ENCODE measurements at places on chromosomes 5 and 9.
A peak's percentile ranks its signal among the peaks of the same experiment; 100 is the strongest.

DNA sequence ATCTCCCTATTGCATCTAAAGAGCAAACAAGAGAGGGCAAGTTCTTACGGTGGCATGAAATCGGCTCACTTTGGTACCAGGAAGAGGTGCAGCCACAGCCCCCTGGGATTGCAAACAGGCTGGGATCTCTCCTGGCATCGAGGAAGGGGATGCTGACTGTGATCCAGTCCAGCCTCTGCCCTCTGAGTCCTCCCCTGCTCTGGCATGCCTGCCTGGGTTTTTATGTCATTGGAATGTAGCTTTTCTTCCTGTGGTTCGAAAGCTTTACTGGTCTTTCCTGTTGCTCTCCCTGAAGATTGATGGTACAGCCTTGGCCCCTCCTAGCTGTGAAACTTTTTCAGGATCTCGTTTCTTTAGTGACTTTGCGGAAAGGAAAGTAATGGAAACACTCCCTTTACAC is 6.6 kb downstream of the SLC46A2 start:
- DNase-seq, result no peak

GRCh38 chr5:170338933-170339779 is 41.6 kb upstream of the LCP2 start:
- peak; percentile 74 for DNase-seq

DNA sequence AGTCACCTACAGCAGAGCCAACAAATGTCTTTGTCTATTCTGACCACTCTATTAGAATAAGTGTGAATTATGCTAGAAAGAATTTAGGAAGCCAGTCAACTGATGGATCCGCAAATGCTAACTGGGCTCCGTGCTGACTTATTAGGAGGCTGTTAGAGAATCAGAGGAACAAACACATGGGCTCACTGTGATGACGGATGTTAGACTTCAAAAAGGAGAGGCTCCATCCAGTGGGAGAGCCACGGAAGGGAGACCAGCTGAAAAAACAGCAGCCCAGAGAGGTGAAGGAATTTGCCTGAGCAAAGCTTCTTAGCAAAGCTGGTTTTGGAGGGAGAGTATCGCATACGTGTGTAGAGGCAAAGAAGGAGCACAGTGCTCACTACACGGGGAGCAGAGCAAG is 5.8 kb upstream of the TGFBI start:
- no peak for DNase-seq

DNA sequence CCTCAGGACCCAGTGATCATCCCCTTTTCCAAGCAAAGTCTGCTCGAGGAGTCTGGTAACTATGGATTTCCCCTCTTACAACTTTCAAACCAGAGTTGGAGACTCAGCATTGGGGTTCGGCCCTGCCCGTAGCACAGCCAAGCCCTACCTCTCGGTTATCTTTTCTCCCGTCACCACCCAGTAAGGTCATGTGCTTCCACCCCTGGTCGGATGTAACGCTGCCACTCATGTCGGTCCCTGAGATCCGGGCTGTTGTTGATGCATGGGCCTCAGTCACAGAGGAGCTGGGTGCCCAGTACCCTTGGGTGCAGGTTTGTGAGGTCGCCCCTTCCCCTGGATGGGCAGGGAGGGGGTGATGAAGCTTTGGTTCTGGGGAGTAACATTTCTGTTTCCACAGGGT is 1.2 kb downstream of the GALT start:
- no peak for DNase-seq

DNA sequence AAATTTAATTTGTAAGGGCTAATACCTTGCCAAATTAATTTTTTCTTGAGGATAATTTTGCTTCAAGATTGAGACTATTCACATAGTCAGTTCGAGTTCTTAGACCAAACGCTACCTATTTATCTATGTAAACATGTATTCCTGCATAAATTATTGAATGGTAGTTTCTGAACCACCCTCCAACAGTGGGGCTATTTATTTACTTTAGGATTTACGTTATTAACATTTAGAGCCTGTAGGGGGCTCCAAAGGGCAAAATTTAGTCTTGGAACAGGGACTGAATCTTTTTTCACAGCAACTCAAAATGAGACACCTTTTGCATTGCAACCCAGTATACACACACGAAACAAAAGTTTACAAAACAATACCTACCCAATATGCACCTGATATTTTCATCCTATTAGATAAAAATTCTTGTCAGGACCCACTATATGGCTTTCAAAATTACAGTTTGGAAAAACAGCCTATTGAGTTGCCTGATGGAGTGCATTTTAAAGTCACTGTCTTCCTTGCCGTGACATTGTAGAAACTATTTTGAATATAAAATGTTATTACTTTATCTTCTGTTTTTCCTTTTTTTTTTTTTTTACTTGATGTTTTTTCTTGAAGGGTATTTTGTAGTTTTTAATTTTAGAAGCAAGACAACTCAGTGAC is 47.1 kb upstream of the POU4F3 start:
- DNase-seq, result no peak

DNA sequence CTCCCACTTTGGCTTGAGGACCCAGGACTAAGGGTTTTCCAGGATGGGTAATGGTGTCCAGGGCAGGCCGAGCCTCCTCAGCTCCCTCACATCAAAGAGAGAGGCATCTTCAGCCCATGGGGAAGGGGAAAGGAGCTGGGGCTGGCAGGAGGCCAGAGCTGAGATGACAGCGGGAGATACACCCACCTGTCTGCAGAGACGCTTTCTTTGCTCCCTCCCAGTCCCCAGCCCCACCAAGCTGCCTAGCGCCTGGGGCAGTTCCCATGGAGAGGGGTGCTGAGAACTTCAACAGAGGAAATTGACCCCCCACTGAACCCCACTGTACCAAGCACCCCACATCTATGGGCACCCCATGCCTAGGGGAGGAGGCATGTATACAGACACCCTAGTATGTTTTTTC is 10.6 kb downstream of the PCDH1 start:
- no peak for DNase-seq

DNA sequence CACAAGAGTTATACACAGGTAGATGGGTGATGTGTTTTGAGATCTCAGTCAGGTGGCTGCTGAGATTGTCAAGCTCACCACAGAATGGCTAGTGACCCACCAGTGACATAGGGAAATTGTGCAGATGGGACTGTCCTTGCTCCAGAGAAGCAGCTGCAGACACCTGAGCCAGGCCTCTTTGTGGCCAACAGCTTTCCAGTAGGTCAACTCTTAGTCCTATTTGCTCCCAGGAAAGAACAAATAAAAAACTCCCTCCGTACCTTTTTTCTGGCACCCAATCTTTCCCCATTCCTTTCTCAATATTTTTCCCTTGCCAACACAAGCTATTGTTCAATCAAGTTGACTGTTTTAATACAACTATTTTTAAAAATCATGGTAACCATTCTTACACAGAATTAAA is 14.2 kb downstream of the IARS1 start:
- DNase-seq, result no peak

- DNase-seq, result peak; percentile 84
These were observed 58.4 kb upstream of the PHF24 start for GRCh38 chr9:34899535-34900158.

DNA sequence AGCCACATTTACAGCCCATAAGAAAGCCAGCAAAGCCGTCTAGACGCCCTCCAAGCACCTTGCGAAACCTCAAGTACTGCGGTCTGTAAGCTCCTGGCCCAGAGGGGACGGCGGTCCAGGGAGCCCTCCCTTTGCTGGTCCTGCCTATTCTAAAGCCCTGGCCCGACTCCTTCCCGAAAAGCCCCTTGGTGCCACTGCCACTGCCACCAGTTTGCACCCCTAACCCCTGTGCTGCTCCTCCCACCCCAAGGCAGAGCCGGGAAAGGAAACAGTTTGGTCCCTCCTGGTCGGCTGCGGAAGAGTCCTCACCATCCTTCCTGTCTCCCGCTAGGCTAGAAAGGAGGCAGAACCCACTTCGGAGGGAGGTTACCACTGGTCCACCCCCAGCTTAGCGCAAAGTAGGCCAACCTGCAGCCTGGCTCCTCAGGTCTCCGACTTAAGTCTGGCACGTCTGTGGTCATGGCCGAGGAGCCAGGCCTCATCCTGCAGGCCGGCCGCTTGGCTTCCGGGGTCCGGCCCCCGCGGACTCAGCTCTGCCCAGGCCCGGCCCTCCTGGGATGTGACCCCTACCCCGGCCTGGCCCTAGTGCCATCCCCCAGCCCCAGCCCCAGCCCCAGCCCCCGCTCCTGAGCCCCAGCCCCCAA is 916 bp downstream of the TOR1A start:
- DNase-seq, result peak; percentile 30

DNA sequence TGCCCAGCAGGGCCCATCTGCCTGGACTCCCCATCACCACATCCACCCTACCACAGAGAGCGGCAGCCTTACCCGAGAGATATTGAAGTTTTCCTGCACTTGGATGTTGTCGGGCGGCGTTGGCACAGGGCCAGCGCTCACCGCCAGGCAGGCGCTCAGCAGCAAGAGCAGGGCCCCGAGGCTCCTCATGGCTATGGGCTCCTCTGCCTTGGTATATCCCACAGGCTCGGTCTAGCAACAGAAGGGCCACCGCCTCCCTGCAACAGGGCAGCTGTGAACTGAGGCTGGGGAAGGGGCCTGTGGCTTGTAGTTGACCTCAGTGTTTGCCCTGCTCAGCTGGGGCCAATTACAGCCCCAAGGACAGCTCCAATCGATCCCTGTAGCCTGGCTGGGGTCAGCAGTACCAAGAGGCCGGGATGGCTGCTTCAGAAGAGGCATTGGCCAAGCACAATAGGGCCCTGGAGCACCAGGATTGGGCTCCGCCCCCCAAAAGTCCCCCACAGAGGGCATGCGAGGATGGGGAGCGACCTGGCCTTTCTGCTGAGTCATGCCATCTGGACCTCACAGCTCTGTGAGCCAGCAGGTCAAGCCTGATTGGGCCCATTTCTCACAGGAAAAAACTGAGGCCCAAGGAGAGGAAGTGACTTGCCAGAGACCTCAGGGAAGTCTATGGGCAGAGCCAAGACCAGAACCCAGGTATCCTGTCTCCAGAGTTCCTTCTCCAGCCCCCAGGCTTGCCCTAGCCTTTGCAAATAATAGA is at the start of gene AMBP:
Gene AMBP, minus strand, starts transcription at position 280 of the 760 bp plus-strand sequence. Its CDS starts 91 bp downstream, at position 189.
- no peak for DNase-seq

DNA sequence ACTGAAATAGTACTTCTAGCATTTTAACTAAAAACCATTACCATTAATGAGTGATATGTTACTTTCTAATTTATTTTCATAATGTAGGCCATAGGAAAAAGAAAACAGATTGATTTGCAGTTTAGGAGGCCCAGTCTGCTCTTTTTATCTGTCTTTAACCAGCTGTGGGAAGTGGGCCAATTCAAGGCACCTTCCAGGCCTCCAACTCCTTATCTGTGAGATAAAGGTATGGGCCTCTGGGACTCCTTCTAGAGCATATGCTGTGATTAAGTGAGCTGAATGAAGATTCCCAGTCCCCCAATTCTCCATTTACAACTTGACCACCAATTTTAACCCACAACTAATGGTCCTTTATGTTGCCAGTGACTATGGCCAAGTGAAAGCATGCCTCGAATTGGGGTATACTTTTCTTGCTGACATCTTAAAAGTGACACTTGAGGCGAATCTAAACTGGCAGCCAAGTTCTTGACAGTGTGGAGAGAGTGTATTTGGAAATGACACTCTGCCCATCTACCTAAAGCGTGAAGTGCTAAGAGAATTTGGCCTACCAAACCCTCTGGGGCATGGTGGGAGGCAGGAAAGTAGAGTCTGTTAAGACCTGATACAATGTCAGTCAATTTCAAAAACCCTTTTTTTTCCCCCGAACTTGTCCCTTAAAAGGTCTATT is 88.3 kb downstream of the PIK3R1 start:
- DNase-seq, result no peak

- peak; percentile 10 for DNase-seq
These were observed 915 bp downstream of the HSDL2 start for GRCh38 chr9:112380825-112381221.

DNA sequence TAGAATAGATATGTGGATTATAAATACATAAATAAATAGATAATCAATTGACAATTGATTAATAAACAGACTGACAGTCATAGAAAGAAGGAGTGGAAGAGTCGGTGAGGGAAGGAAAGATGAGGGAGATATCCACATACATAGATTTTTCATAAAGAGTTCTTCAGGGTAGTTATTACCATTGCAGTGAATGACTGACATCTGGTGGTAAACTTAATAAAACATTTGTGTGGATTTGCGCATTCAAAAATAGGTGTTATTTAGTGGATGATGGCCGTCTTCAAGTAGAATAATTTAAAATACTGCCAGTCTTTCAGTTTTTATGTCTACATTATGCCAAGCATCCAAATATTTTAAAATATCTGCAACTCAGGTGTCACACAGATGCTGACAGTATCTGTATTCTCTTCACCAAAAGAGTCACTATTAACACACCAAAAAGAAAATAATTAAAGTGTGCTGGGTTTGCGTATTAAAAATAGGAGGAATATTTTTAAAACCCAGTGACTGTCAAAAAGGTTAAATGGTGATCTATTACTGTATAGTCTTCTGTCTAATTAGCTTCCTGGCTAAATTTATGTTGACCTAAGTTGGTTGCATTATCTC is 78.8 kb downstream of the GIN1 start:
- no peak for DNase-seq

GRCh38 chr9:132054024-132054423 is 25.6 kb downstream of the MED27 start:
- no peak for DNase-seq

GRCh38 chr5:83972236-83972635 is 251.6 kb upstream of the HAPLN1 start:
- no peak for DNase-seq

- DNase-seq, result no peak
These were observed 21.2 kb downstream of the DYNC2I2 start for GRCh38 chr9:128635266-128636023.

- DNase-seq, result no peak
These were observed 324.7 kb downstream of the FAM170A start for GRCh38 chr5:119954106-119954505.

- DNase-seq, result peak; percentile 69
These were observed 184.2 kb downstream of the EFNA5 start for GRCh38 chr5:107486489-107486888.

GRCh38 chr5:154315196-154315595 is 124.7 kb downstream of the GALNT10 start:
- DNase-seq, result no peak

- DNase-seq, result no peak
These were observed 246.0 kb upstream of the NUDT12 start for GRCh38 chr5:103808464-103809106.

GRCh38 chr9:36007852-36008251 is 28.9 kb upstream of the RECK start:
- DNase-seq, result no peak

- DNase-seq, result no peak
These were observed 1217.9 kb upstream of the ACO1 start for GRCh38 chr9:31166516-31166915.

DNA sequence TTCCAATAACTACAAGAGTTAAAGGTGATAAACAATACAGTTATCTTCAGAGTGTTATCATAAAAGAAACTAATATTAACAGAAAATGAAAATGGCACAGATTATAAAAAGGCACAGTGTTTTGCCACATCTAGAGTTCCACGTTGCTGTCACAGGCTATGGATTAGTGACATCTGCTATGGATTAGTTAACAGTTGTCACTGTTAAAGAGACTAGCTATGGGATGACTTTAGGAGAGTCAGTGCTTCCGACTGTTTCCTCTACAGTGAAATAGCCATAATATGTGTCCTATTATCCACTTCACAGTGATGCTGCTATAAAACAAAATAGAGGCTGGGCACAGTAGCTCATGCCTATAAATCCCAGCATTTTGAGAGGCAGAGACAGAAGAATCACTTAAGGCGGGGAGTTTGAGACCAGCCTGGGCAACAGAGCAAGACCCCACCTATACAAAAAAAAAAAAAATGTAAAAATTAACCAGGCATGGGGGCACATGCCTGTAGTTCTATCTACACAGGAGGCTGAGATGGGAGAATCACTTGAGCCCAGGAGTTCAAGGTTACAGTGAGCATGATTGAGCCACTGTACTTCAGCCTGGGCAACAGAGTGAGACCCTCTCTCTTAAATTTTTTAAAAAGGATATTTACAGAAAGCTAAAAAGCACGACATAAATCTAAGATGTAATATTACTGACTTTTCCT is 19.7 kb downstream of the MAPKAP1 start:
- no peak for DNase-seq
